Activated naive CD4-positive, alpha-beta T cell treated with anti-CD3 and anti-CD28 coated beads, Interleukin-2, amount 50 U/mL, for 72 hours (primary cell): ENCODE measurements at places on chromosomes 6 and 20.

GRCh38 chr6:149268768-149269167, 48.7 kb upstream of the TAB2 start:
- DNase-seq: no peak

GRCh38 chr6:69913361-69913760, 47.0 kb downstream of the COL19A1 start:
- no peak for DNase-seq

DNA sequence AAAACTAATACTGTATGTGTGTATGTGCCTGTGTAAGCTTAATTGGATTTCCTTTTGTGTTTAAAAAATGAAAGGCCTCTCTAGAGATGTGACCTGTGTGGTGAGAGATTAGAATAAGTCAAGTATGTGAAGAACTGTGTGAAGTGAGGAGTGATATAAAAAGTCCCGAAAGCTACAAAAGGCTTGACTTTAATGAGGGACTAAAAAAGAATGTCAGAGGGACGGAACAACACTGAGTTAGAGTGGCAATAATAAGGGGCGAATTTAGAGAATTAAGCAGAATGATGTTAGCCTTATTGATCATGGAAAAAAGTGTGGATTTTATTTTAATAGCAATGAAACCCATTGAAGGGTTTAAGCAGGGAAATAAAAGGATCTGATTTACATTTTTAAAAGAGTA, 1281.2 kb upstream of the ADGRB3 start:
- DNase-seq: no peak

DNA sequence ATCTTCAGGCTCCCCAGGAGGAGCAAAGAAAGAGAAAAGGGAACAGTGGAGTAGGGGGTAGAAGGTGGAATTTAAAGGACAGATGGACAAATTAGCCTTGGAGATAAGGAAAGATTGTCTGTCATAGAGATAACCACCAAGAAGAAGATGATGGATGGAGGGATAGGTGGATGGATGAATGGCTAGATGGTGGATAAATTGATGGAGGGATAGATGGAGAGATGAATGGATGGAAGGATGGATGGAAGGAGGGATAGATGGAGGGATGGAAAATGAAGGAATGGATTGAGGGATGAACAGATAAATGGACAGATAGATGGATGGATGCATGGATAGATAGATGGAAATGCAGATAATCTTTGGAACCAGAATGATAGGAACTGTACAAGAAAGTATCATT, 102.8 kb downstream of the TNFAIP3 start:
- no peak for DNase-seq

DNA sequence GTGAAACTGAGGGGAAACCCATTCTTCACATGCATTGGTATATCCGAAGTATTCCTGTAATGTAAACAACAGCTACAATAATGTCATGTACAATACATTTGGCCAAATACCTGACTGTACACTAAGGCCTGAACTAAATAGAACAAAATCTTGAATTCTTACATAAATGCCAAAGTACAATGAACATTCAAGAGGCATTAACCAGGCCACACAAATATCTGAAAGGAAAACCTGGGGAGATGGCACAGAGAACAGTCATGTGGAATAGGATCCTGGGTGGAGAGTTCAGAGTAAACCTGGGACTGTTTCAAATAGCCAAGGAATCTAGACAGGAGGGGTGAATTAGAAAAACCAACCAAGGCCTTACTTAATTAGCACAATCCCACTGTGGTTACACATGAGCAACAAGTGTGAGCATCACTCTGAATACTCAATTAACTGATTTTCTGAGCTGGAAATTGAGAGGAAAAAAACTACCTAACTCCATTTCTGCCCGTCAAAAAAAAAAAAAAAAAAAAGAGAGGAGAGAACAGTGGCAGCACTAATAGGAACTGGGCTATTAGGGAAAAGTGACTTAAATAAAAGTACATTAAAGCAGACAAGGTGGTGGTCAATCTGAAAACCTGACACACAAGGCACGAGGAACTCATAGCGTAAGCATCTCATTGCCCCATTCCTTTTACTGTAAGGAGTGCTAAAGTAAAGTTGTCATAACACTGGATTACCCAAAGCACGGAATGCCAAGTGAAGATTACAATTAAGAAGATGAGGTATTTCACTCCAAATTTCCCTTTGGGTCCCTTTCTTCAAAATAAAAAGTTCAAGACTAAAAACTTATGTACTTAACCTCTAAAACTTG, 10.9 kb downstream of the SNX5 start:
- no peak for DNase-seq

DNA sequence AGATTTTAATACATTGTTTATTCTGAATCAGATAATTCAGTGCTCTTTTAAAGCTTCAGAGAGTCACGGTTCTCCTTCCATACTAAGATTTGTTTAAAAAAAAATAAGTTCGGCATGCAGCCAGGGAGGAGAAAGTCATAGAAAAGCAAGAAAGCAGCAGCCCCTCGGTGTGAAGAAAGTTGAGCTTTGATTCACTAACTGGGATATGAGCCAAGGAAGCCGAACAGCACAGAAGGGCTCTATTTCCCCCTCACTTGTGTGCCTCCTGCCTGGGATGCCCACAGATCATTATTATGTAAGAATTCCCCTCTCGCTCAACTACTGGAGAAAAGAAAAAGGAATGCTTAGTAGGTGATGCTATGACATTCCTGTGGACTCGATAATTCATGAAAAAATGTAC, 69.3 kb upstream of the SYNJ2 start:
- no peak for DNase-seq

GRCh38 chr6:142030115-142030619, 102.6 kb upstream of the GJE1 start:
- DNase-seq: no peak

GRCh38 chr6:49535795-49536194, 14.7 kb upstream of the C6orf141 start:
- DNase-seq: no peak

DNA sequence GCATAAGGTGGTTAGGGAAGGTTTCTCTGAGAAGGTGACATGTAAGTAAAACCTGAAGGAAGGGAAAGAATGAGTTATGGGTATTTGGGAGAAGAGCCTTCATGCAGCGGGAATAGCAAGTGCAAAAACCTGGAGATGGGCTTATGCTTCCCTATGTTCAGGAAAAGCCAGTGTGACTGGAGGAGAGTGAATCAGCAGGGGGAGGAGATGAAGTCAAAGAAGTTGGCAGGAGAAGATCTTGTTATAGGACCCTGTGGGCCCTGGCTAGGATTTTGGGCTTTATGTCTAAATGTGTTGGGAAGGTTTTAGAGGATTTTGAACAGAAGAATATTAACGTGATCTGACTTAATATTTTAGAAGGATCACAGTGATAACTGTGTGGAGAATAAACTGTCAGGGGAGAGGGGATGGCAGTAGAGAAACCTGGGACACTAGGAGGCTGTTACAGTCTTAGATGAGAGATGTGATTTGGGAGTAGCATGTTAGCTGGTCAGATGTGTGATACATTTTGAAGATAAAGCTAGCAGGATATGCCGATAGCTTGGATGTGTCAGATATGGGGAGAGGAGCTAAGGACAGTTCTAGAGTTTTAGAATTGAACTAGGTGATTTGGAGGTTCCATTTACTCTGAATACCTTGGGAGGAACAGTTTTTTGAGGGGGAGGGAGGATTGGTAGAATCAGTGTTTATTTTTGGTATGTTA, 41.0 kb downstream of the PHF3 start:
- no peak for DNase-seq

DNA sequence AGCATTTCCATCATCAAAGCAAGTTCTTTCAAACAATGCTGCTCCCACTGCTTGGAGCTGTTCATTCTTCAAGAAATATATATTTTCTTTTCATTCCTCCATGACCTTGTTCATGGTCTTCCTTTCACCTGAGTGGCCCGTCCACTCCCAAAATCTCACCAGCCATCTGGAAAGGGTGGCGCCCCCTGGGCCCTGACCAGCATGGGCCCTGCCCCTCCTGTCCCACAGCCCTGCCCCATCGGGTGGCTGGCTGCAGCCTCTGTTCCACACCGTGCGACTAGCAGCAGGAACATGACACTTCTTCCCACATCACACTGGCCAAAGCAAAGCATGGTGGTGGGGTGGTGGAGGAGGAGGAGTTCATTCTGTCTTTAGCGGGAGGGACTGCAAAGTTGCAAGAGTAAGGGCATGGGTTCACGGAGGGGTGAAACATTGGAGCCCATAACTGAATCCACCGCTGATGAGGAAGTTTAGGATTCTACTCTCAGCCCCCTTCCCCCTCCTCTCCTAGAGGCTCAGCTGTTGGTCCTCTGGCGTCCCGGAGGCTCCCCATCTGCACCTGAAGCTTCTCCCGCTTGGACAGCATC, 195.2 kb upstream of the SLC24A3 start:
- no peak for DNase-seq

DNA sequence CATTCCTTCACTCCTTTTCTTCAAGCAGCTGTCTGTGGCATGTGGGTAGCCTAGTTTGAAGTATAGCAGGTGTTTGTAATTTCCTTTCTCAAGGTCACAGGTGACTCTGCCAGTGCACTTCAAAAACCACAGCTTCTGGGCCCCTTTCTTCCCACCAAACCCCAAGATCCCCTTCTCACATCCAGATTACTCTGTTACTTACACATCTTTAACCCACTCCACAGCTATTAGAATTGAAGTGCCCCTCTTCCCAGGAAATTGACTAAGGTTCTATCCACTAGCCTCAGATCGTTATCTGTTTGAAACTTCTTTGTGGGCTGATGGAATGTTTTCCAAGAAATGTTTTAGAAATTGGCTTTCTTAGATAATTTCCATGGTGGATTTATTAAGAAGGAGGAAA, 150.8 kb downstream of the AHI1 start:
- DNase-seq: no peak

GRCh38 chr6:21604081-21604480, 10.5 kb downstream of the SOX4 start:
- no peak for DNase-seq

DNA sequence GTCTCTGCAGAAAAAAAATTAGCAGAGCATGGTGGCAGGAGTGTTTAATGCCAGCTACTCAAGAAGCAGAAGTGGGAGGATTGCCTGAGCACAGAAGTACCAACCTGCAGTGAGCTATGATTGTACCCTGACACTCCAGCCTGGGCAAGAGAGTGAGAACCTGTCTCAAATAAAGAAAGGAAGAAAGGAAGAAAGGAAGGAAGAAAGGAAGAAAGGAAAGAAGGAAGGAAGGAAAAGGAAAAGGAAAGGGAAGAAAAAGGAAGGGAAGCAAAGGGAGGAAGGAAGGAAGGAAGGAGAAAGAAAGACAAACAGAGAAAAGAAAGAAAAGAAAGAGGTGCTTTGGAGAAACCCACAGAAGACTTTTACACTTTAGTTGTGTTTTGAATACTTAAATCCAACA, 12.8 kb upstream of the PDCD2 start:
- DNase-seq: no peak

- no peak for DNase-seq
Observed at GRCh38 chr6:105929626-105930025, 156.5 kb upstream of the PRDM1 start.

DNA sequence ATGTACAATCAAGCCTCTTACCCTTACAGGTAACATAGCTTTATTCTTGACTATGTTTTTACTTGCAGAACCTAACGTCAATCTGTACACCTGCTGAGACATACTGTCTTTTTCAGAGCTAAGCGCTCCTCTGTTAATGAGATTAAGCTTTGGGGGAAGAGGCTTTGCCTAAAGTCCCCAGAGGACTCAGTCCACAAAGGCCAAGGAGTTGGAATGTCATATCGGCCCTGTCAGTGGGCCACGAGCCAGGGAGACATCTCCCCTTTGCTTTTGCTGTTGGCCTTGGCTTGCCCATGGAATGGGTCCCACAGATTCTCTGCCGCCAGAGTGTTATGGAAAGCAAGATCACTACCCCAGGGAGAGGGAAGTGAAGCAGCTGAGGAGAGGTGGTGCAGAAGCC, 64.1 kb upstream of the SOX4 start:
- no peak for DNase-seq

DNA sequence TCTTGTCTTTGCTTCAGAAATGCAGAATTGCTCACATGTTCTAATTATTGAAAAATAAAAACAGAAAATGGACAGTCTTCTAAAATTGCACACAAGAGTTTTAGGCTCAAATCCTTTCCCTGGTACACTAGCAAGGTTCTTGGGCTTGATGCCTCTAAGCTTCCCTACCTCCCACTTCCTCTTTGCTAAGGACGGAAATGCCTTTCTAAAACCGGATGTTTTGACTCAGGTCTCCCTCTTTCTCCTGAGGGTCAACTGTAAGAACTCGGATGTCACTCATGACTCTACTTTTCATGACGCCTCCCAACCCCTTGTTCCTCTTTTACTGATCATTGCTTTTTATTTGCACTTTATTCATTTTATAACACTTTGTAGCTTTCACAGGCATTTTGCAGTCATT, 613.5 kb downstream of the C6orf118 start:
- DNase-seq: no peak

DNA sequence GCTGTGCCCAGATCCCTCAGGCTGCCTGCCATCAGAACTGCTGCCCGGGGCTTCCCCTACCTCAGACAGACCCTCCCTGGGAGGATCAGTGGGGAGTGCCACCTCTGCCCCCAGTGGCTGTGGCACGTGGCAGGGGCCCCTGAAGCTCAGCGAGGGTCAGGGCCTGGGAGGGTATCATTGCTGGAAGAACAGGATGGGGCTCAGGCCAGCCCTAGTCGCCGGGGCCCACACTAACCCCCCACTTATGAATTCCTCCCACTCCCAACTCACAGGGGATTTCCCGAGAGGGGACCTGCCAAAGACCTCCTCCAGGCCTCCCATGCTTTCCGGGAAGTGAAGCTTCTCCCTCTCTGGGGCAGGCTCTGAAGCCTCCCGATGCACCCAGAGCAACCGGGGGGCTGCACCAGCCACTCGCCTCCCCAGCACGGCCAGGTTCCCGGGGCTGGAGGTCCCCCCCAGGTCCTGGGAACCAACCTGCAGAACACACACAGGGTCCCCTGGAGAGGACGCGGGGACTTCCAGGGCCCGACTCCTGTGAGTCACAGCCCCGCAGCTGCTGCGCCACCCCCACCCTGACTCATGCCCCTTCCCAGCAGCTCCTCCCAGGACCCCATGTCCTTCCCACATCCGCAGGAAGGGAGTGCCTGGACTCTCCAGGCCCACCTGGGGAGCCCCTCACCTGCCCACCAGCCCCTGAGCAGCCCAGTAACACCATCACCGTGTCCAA, 2.5 kb downstream of the TNFRSF6B start:
- DNase-seq: no peak

DNA sequence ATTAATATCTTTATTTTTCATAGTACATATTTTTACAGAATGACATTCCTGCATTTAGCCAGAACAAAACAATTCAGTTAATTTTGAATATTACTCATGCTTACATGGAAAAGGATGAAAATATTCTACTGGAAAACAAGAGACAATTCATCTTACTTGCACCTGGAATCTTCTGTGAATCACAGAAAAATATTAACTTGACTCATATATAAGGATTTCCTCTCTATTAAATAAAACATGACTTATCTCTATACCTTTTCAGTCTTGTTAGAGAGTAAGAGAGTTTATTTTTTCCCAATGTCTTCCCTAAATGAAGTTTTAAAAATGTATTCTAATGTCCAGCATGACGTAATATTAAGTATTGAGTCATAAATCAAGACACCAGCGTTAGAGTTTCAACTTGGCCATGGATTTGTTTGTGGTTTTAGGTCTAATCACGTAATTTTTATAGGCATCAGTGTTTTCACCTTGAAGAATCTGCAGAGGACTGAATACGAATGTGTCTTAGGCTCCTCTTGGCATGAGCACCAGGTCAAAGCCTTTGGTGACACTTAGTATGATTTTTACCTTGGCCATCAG, 445.1 kb upstream of the JAG1 start:
- DNase-seq: no peak
